Amygdala (tissue), 56 donors: ENCODE measurements at places on chromosomes 1 and 21.
A peak's percentile ranks its signal among the peaks of the same experiment; 100 is the strongest.

DNA sequence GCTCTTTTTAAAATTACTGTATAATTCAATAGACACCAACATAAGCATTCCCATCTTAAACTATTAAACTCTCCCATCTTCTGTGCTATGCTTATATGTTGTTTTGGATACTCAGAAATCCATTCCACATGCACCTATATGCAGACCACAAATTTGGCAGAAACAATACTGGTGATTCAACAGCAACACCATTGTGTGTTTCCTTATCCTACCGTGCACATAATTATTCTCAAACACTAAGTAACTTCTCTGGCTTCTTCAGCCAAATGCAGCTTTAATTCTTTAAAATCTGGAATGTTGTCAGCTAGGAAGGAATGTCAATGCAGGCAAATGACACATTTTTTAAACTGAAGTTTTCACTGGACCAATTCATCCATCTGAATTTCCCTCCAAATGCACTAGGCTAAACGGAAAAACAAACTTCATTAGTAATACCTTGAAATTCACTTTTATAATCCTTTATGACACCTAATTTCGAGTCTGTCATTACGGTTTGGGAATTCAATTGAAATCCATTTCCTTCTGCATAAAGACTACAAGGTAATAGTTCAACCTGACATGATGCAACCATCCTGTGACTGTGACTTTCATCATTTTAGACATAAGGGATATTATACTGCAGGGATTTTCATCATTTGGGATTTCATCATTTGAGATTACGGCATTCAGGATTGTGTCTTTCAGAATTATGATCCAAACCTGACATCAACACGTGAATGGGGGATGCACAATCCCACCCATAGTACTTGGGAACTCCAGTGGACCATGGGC is 308.5 kb downstream of the LTN1 start:
- DNase-seq, result no peak

- no peak for DNase-seq
Observed at GRCh38 chr1:8520483-8520966, 202.6 kb downstream of the SLC45A1 start.

DNA sequence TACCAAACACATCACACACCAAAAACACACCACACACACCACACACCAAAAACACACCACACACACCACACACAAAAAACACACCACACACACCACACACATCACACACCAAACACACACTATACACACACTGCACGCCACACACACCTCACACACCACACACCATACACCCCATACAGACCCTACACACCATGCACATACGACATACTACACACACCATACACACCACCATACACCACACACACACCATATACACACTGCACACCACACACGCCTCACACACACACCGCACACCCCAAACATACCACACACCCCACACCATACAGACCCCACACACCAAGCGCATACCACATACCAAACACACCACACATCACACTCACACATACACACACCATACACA is 226.9 kb upstream of the PKN2 start:
- no peak for DNase-seq

- no peak for DNase-seq
Observed at GRCh38 chr1:224096773-224097172, 17.1 kb upstream of the FBXO28 start.

GRCh38 chr1:227396539-227397353 is 78.5 kb upstream of the CDC42BPA start:
- DNase-seq, result no peak

DNA sequence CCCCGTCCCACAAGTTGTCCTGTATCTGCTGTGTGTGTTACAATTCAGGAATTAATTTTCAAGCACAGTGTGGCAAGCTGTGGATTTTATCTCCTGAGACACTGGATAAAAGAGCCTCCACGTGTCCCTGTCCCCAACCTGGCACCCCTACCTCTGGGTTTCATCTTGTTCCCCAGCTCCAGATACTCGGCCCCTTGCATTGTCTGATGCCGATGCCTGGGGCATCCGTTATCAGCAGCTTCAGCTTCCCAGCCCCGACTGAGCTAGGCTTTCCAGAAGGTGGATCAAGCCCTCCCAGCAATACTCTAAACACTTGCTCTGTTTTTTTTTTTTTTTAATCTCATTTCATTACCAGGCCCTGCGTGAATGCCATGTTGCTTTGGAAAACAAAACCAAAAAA is 159.4 kb downstream of the PLXNA2 start:
- no peak for DNase-seq

- DNase-seq, result no peak
Observed at GRCh38 chr1:160144921-160145320, 6.5 kb upstream of the ATP1A4 start.

DNA sequence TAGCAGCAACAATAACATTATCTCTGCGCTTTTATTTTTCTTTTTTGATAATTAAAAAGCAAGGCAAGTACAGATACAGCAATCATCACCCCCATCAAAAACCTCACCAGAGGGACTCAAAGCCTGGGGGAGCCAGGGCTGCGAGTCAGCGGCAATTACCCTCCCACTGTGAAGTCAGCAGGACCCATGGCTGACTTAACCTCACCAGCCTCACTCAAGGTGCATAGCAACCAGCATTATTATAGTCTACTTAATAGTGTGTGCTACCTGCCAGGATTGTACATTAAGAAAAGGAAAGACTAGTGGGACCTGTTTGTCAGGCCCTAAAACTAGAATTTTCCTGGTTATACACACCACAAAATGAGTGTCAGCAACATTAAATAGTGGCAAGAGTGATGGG is 28.9 kb upstream of the SERBP1 start:
- DNase-seq, result no peak

- DNase-seq, result peak; percentile 11
Observed at GRCh38 chr21:17612023-17612564, 607 bp downstream of the BTG3 start.

DNA sequence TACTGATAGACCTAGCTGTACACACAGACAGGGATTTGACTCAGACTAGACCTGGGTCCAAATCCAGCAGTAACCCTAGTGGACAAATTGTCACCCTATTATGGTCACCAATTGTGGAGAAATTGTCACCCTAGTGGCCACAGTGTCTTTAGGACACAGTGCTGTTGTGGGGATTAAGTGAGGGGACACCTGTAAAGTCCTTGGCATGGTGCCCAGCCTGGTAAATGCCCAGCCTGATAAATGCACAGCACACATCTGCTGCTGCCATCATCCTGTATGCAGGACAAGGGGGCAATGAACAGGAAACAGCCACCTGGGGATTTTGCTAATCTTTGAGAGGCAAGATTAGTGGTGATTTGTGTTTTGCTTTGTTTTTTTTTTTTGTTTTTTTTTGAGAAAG is 2.3 kb downstream of the TMEM61 start:
- DNase-seq, result no peak

DNA sequence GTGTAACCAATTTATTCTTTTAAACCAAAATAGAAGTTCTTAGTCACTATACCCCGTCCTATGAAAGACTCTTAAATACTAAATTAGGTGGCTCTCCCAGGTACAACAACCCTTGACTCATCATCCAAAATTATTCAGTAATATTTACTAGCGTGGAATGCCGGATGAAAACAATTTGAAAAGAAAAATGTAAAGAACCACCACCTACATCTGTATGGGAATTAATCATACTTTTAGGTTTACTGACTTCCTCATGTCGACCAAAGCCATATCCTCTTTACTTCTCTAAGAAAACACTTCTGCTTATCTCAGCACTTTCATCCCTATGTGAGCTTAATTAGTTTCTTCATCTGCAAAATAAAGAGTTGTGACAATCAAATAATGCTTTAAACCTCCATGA is 139.6 kb downstream of the AKT3 start:
- DNase-seq, result no peak
